ENCODE measurements at places on chromosomes 4 and X. TPM values are rescaled to one million over a fixed set of nuclear protein-coding genes. Genes with fewer than 3 reads are reported as not detected.

DNA sequence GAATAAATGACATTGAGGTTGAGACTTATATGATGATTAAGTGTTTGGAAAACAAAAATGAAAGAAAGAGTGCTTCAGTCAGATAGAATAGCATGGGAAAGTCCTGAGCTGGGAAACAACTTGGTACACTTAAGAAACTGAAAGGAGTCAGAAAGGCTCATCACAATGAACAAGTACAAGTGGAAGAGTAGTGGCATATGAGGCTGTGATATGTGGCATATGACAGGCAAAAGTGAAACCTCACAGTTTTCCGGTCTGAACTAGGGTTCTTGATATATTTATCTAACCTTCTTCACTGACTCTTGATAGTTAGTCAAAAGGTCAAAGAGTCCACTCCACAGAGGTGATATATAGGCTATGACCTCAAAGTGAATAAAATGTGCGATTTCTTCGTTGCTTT is 537.1 kb upstream of the CXorf51A start:
- no peak for DNase-seq

GAGE12H gene
- not detected for total RNA-seq

NALF2 gene
- total RNA-seq, result not detected

LRIT3 gene
- total RNA-seq, result 0.15 TPM

DNA sequence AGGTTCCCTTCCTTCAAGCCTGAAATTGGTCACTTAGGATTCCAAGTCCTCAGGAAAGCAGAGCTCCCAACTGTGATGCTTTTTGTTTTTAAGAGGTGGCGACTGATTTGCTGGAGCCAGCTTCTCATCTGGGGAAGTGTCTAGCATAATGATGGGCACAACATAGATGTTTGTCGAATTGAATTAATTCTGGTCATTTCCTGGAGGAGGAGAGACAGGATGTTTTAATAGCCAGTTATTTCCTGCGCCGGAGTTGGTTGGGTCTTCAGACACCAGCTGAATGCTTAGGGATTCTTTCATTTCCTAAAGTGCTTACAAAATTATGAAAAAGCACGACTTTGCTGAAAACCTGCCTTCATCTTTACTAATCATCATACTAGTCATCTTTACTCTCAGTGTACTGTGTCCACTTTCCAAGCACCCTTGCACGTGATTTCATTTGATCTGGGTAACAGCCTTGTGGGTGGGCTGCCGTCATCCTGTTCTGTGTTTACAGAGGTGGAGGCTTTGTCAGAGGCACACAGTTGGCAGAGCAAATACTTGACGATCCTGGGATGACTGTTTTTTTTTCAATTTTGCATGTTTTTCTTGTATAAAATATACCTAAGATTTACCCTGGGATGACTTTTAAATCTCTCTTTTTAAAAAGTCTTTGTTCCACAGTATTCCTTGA is 49.5 kb downstream of the RGS12 start:
- no peak for DNase-seq

VCX3B gene
- total RNA-seq, result not detected

DNA sequence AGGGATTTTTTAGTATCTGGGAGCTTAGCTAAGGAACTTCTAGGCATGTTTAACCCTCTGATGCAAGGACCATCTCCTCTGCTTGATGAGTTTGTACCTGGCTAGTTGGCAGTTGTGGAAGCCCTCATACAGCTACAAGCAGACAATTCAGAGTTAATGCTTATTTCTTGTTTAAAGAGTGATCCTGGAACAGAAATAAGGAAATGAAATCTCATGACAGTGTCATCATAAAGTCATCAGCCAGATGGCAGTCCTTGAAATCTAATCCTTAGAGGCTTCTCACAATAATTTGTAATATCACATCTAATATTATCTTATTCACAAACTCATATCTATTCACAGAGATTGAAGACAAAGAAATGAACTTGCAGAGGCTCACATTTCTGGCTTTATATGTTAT is 581.6 kb upstream of the FTHL17 start:
- no peak for DNase-seq

GRCh38 chrX:21373637-21374162 is 518 bp upstream of the CNKSR2 start:
- peak; percentile 68 for DNase-seq

SHOX gene
- total RNA-seq, result 0.23 TPM

GRCh38 chr4:12861422-12861821 is 622.7 kb downstream of the RAB28 start:
- DNase-seq, result no peak

- no peak for DNase-seq
Measured at GRCh38 chr4:147052361-147052760, 106.7 kb upstream of the TTC29 start.

DNA sequence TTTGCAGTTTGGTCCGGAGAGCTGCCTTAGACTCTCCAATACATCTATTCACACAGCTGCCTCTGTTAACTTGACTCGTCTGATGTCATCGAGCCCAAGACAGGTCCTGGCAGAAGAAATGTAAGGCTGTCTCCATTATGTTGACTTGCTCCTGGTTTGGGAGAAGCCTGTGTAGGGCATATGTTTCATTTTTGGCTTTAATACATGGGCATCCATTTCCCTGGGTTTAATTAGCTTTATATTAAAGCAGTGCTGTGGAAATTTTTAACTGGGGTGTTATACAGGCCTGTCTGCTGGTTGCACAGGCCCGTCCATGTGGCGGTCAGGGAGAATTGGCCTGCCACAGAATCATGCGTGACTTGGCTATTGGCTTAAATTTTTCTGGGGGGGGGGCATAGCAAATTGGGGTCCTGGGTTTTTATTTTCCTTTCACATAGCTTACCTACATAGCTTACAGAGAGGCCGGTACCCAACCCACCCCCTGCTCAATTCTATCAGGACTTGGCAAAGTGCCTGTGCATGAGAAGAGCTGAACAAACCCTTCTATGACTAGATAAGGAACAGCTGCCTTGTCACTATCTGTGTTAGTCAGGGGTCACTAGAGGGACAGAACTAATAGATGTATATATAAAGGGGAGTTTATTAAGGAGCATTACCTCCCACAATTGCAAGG is 123.5 kb upstream of the WDR1 start:
- no peak for DNase-seq

- no peak for DNase-seq
Measured at GRCh38 chrX:40550066-40550465, 30.7 kb upstream of the ATP6AP2 start.

- DNase-seq, result no peak
Measured at GRCh38 chr4:7821245-7822136, 118.2 kb downstream of the AFAP1 start.

DNA sequence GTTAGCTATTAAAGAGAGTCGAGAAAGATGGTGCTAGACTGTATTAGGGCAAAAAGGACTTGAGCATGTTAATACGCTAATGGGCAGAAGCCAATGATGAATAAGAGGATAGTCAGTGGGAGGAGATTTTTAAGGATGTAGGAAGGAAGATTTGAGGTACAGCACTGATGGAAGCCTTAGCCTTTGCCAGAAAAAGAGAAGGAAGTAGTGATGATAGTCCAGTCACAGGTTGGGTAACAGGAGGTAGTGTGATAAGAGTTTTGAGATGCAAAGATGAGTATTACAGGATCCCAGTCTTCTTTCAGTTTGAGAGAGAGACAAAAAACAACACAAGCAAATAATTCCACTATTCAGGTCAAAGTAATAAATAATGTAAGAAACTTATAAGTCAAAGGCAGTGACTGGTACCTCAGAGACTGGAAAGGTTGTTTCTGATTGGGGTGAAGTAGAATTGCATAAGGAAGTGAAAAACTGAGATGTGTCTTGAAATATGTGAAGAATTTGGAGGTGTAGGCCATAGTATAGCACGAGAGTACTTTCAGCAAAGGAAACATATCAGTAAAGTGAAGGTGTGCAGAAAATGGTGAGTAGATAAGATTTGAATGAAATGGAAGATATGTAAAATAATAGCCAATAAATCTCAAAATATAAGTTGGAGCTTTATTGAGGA is 22.1 kb upstream of the NDNF start:
- DNase-seq, result no peak

GRCh38 chr4:63563288-63564014 is 845.8 kb downstream of the TECRL start:
- no peak for DNase-seq

GRCh38 chr4:93870876-93871458 is 42.4 kb downstream of the ATOH1 start:
- DNase-seq, result no peak

DIAPH2 gene
- total RNA-seq, result 17.5 TPM

DNA sequence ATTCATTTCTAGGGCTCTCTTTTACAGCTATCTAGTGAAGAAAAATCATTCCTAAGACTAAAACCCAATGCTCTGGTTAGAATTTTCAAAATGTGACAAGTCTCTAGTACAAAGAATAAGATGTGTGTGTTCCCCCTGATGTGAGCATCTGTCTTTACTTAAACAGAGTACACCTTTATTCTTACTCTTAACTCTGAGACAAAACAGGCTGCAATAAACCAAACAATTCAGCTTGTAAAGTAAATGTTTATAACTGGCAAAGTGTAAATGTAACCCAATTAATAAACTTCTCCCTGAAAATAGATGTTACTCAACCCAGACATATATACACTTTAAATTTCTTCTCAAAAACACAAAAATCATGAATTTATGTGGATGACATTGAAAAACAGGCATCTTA is 51.6 kb downstream of the PTCHD1 start:
- no peak for DNase-seq

DNA sequence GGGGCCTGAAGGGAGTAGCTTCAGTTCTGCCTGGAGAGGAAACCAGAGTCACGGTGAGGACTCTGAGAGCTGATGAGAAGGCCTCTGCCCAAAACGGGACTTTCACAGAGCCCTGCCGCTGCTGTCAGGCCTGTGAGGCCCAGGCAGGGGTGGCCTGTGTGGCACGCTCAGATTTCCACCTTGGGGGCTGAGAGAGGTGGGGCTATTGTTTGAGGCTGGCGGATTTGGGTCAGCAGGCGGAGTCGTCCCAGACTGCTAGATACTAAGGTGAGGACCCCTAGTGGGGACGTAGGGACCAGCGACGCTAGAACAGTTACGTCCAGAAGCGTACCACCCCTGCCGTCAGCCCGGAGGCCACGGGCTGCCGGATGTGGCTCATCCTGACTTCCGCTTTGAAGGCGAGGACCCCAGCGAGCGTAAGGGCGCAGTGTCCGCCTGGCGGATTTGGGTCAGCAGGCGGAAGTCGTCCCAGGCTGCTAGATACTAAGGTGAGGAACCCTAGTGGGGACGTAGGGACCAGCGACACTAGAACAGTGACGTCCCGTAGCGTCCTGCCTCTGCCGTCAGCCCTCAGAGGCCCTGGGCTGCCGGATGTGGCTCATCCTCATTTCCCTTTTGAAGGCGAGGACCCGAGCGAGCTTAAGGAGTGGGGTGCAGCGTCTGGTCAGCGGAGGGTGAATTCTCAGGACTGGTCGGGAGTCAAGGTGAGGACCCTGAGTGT is at the start of gene MAGEB1:
Gene MAGEB1, plus strand, starts transcription at position 378 of the 721 bp plus-strand sequence. CDS start 3,348 bp downstream, outside the sequence.
- no peak for DNase-seq

- no peak for DNase-seq
Measured at GRCh38 chr4:88045021-88045420, 37.6 kb downstream of the PKD2 start.

- DNase-seq, result no peak
Measured at GRCh38 chr4:6524436-6524835, 50.6 kb upstream of the MAN2B2 start.

DMD gene
- 40.9 TPM for total RNA-seq

FAM236D gene
- total RNA-seq, result not detected

- DNase-seq, result no peak
Measured at GRCh38 chr4:158067646-158068045, 105.2 kb downstream of the GASK1B start.

PARM1 gene
- total RNA-seq, result 27.4 TPM

- no peak for DNase-seq
Measured at GRCh38 chr4:6221851-6222760, 21.8 kb upstream of the JAKMIP1 start.

- DNase-seq, result no peak
Measured at GRCh38 chr4:138692411-138692810, 323.2 kb upstream of the NOCT start.

DMRTC1B gene
- total RNA-seq, result not detected

DNA sequence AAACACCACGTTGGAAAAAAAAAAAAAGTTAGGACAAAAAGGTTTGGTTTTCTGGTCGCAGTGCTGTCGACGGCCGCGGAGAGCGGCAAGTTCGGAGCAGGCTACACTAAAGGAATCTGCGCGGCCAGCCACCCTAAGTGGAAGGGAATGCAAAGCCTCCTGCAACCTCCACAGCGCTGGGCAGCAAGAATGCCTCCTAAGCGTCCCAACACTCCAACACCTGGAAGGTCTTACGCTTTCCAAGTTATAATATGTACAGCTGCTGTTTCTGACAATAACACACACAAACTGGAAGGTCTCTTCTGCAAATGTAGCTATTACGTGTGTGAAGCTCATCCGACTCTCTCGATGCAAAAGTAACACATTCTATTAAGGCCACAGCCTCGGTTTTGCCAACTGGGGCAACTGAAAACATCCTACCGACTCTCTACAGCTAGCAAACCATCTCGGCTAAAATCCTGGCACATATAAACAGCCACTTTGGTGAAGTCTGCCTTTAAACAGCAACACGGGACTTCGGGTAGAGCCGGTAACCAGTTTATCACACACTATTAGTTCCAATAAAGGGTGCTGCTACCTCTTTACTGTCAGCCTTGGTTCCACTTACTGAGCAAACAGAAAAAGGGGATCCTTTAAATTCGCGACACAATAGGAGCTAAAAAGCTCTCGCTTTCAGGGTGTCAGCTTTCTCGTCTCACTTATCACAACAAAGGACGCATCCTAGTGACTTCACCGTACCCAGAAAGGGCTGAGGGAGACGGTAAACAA is 895 bp downstream of the SMIM14 start:
- DNase-seq, result peak; percentile 83

DNA sequence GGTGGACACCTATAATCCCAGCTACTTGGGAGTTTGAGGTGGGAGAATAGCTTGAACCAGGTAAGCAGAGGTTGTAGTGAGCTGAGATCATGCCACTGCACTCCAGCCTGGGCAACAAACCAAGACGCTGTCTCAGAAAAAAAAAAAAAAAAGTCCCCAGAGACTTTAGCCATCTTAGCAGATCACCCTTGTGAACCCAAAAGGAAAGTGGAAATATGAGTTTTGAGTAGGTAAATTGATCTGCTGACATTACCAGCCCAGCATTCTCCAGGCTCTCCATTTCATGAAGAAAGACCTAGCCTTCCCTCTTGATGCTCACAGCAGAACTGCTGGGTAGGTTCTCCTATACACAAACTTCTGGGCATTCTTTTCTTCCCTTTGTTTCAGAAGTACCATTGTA is 24.5 kb upstream of the HNRNPD start:
- DNase-seq, result no peak

DNA sequence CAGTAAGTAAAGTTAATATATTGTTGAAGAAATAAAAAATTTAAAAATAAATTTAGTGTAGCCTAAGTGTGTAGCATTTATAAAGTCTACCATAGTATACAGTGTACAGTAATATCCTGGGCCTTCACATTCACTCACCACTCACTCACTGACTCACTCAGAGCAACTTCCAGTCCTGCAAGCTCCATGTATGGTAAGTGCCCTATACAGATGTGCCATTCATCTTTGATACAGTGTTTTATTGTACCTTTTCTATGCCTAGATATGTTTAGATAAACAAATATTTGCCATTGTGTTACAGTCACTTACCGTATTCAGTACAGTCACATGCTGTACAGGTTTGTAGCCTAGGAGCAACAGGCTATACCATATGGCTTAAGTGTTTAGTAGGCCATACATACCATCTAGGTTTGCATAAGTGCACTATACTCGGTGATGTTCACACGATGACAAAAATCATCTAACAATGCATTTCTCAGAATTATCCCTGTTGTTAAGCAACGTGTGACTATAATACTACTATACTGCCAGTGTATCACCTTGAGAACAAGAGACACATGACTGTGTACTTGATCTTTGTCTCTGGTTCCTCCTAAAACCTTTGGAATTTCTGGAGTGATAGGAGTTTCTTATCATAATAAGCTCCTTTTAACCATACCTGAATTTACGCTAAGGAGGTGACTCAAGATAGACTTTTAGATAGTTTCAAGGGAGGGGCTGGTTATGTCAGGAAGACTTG is 25.8 kb upstream of the SEPTIN11 start:
- no peak for DNase-seq
